ENCODE measurements at places on chromosomes 6 and 20. TPM values are rescaled to one million over a fixed set of nuclear protein-coding genes. Genes with fewer than 3 reads are reported as not detected.

- DNase-seq, result peak; percentile 55
These were observed 658 bp downstream of the HTR1B start for GRCh38 chr6:77462359-77463307.

- DNase-seq, result no peak
These were observed 2.0 kb downstream of the NEDD9 start for GRCh38 chr6:11230158-11231107.

DNA sequence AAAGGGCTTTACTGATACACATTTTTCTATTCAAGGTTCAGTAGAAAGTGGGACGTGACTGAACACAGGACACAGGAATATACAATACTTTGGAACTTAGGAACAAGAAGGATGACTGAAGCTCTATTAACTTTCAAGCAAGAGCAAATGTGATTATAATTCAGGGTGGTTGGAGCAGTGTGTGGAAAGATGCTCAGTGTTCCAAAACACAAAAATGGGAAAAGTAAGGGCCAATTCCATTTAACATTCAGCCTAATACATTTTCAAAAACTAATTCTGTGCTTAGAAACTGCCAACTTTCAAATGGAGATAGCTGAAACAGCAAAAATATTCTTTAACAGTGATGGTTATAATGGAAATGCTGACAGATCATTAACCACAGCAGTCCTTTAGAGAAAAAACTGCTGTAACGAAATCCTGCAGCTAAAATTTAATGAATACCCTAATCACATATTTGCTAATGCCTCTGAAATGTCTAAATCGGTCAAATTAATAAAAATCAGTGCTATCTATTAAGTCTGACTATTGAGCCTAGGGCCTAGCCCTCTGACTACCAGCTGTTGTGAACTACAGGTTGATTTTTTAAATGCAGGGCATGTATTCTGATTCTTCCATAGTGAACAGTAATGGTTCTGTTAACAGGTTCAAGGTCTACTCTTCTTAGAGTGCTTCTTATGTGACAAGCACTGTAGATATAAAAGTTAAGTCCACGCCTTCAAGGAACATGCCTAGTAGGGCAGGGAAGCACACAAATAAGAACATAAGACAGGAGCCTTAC, 45.9 kb downstream of the RARS2 start:
- DNase-seq, result no peak

DNA sequence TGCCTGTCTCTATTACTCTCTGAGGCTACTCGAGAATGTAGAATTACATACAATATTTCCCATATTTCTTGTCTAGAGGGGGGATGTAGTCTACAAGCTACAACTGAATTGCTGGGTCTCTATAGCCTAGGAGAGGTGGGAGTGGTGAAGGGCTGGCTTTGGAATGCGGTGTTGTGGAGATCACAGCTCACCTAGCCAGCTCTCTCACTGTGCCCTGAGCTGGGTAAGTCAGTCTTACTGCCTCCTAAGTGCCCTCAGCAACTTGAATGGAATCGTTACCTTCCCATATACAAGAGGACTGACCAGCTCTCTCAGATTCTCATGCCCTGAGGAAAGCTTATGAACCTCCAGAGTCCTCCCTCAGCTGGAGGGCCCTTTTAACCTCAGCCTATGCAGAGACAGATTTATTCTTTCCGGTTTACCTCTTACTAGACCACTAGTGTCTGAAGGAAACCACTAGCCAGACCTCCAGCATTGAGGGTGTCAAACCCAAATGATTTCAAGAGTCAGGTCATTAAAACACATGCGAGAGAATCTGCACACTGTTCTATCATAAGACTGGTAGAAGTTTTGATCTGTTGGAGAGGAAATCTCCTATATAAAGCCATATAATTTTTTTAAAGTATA, 20.6 kb downstream of the VIP start:
- DNase-seq, result no peak

DNA sequence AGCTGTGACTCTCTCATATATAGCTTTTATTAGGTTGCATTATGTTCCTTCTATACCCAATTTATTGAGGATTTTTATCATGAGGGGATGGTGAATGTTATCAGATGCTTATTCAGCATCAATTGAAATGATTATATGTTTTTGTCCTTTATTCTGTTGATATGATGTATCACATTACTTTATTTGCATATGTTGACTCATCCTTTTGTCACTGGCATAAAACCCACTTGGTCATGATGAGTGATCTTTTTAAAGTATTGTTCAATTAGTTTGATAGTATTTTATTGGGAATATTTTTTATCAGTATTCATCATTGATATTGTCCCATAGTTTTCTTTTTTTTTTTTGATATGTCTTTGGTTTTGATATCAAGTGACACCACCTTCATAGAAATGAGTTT, 529.9 kb downstream of the MMUT start:
- DNase-seq, result no peak

Gene CALHM4
- total RNA-seq, result not detected

Gene CST2
- total RNA-seq, result not detected

Gene ZSCAN16
- total RNA-seq, result 4.2 TPM

- DNase-seq, result no peak
These were observed 109.0 kb downstream of the RALGAPA2 start for GRCh38 chr20:20603339-20603990.

- DNase-seq, result no peak
These were observed 24.5 kb downstream of the TENT5A start for GRCh38 chr6:81727876-81728517.

DNA sequence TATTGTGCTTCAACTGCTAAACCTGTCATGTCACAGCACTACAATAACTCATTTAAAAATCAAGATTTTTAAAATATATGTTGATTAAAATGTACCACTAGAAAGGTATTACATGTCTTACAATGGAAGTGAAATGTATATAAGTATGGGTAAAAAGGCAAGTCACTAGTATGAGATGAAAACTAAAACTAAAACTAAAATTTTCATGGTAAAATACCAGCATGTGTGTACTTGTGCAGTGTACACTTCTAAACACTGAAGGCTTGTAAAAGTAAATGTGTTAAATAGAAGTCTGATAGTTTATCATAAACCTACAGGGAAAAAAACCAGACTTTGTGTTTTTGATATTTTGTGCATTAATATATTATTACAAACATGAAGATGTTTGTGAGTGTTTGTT, 13.7 kb upstream of the TMEM244 start:
- DNase-seq, result no peak

GRCh38 chr6:88919032-88919431, 44.4 kb downstream of the RNGTT start:
- DNase-seq, result no peak

DNA sequence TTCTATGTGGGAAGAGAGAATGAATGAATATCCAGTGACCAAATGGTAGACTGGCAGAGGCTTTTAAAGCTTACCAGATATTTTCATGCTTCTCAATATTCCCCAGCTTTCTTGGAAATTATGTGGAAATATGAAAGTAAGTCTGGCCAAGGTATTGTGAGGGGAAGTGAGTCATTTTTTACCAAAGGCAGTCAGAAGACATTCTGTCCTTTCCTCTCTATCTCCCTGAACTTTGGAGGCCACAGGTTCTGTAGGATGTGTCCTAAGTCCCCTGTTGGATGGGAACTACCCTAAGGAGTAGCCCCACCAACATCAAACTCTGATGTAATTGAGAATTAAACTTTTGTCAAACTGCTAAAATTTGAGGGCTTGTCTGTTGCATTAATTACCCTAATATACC, 593.8 kb upstream of the NRSN1 start:
- no peak for DNase-seq

Gene UNC5CL
- total RNA-seq, result 0.10 TPM

Gene RBPJL
- total RNA-seq, result not detected

GRCh38 chr6:163915131-163915530, 500.6 kb downstream of the QKI start:
- DNase-seq, result no peak

DNA sequence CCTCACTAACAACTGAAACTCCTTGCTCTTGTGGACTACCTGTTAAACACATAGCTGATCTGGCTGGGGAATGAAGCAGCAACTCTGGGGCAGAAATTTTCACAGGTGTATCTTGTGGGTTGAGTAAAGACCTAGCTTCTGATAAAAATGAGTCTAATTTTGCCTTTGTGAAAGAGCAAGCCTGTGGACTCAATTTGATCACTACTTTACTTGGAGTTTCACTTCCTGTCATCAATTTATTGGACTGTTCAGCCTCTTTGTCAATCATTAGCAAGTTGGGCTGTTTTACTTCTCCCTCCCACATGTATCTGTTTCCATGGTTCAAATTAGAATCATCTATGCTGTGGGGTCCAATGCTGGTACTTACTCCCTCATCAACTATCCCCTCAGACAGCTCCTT, 29.6 kb upstream of the CRIP3 start:
- no peak for DNase-seq

DNA sequence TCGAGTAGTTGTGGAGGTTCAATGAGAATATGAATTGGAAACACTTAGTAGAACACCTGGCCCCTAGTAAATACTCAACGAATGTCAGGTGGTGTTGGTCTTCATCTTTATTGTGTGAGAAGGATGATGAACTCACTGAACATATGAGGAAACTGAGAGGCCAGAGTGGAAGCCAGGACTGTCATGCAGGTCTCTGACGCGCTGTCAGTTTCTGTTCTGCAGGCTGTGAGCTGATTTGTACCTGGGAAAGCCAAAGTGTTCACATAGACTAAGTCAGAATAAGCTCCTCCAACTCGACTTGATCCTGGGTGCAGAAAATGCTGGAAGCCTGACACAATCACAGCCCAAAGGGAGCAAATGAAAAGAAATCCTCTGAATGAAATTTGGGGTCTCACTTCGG, 222.2 kb downstream of the LY86 start:
- DNase-seq, result no peak

DNA sequence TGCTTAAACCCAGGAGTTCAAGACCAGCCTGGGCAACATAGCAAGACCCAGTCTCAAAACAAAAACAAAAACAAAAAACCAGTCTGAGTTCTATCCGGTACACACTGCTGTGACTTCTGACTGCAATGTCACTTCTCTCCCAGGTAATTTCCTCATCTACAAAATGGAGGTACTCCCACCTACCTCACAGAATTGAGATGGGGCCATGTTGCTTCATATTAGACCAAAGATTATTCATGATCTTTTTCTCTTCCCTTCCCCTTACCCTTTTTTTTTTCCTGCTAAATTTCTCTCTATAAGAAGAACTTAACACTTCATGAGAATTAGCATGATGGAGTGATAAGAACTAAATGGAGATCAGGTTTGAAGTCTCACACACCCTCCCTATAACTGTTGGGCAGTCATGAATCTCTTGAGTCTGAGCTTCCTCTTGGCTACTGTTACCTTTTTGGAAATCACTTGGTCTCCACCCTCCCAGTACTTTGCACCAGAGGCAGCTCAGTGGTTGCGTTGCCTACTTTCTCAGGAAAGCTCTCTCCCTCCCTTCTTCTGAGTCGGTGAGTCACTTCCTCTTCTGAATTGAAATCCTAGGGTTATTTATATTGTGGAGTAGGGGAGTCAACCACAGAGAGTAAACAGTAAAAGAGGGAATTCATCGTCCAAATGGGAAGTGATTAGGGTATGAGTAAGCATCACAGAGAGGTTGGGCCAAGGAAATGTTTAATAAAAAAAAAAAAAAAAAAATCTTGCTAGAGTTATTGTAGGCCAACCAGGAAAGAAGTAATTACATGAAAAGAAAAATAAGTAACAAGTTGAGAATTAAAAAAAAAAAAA, 59.9 kb upstream of the MAP7 start:
- DNase-seq, result peak; percentile 99

All from RPMI7951 (cell line).